Renal pelvis (tissue), 12 donors: ENCODE measurements at places on chromosomes 12 and 14. TPM values are rescaled to one million over a fixed set of nuclear protein-coding genes. Genes with fewer than 3 reads are reported as not detected.

GRCh38 chr14:100445436-100446088 is 122.4 kb downstream of the SLC25A47 start:
- no peak for DNase-seq

DNA sequence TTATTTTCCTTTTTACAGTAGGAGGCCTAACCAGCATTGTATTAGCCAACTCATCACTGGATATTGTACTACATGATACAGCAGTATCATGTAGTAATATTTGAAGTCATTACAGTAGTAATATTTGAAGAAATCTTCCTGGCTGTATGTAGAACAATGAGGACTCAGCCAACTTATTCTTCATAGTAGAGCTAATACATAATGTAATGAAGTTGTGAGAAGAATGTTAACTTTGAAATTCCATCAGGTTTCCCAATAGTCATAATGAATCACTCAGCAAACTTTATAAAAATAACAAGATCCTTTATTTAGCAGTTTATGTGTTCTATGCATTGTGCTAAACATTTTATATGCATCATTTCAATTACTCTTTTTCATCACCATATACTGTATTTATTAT is 61.8 kb downstream of the LRRK2 start:
- DNase-seq = no peak

DNA sequence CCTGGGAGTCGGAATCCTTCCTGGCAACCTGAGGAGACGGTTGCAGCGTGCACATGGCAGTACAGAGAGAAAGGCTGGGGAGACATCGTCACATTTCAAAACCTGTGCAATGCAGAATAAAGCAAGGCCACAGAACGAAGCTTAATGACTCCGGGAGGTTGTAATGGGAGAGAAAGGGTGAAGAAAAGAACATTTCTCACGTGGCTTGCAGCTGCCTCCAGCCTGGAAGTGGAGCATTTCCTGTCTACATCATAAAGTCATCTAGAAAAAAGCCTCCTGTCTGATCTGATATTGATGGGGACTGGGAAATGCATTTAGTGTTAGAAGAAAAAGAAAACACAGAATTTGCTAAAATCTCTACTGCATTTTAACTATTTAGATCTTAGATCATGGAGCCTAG is 209.3 kb downstream of the TMEM132C start:
- peak; percentile 34 for DNase-seq

The L2HGDH gene
- 13.7 TPM for polyA plus RNA-seq

- no peak for DNase-seq
These were observed 34.8 kb downstream of the AICDA start for GRCh38 chr12:8577879-8578278.
